ENCODE measurements at places on chromosomes 3 and 15.

- no peak for DNase-seq
Observed at GRCh38 chr15:55507567-55507966, 467 bp downstream of the DNAAF4 start.

DNA sequence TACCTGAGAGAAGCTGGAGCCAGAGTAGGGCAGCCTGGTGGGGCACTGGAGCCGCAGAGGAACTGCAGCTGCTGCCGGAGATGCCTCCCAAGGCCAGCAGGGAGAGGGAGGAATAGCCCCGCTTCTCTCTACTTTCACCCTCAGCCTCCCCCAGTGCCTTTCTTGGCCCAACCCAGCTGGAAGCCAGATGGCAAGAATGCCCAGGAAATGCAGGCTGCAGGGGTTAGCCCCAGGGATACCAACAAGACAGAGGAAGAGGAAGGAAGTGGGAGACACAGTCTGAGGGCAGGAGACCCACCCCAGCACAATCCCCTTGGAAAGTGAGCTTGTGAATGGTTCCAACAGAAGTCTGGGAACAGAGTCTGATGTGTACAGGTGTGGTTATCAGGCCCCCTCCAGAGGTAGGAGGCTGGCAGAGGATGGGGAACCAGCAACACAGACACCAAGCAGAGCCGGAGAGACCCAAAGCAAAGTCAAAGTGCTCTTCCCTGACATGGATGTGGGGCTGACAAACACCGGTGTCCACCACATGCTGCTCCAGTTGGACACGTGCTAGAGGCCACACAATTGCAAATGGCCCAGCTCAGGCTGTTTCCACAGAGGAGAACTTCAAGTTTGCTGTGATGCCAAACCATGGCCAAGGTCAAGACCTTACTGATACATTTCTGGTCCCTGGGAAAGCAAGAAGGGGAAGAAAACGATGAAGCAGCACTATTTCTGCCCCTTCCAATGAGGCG, 418.8 kb upstream of the PROK2 start:
- no peak for DNase-seq

- DNase-seq, result no peak
Observed at GRCh38 chr3:102887431-102887830, 452.6 kb downstream of the ZPLD1 start.

GRCh38 chr3:30341851-30342250, 264.6 kb upstream of the TGFBR2 start:
- no peak for DNase-seq

- no peak for DNase-seq
Observed at GRCh38 chr3:126266291-126266840, 86.0 kb upstream of the ALDH1L1 start.

- no peak for DNase-seq
Observed at GRCh38 chr3:158451405-158452055, 119.5 kb upstream of the MLF1 start.

DNA sequence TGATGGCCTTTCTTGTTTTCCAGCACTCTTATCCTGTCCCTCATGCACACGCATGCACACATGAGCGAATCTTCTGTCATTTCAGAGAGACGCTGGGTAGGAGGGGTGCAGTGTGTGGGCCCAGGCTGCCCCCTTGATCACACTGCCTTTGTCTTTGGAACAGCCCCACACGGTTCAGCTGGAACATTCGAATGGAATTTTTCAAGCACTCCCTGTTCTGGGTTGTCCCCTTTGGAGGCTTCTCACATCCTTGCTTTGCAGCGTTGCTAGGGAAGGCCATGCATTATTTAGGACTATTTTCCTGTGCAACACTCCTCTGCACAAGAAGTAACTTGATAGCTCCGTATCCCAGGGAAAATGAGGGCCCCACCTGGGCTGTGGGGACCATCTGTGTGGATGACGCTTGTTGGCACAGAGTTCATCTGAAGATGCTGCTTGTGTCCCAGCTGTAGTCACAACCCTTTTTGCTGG, 78.4 kb downstream of the SPSB4 start:
- DNase-seq, result no peak

DNA sequence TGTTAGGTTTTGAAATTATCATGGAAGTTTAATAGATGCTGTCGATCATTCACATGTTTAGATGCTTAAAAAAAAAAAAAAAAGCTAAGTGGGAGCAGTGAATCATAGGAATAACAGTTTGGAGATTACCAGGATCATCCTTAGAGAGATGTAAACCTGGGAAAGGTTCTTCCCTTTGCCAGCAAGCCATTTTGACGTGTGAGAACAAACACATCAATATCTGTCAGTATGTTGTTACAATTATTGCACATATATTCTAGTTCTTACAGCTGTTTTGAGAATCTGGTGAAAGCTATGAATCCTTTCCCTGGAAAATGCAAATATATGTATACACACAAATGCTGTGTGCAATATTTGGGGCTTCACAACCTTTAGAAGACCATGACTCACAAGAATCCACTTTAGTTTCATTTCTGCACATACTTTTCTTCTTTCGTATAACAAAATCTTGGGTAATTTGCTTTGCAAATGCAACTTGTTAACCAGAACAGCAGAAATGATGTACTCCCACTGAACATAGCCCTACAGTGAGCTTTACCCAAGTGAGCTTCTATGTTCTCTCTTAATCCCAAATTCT, 12.0 kb downstream of the NFKBIZ start:
- DNase-seq, result peak; percentile 73

DNA sequence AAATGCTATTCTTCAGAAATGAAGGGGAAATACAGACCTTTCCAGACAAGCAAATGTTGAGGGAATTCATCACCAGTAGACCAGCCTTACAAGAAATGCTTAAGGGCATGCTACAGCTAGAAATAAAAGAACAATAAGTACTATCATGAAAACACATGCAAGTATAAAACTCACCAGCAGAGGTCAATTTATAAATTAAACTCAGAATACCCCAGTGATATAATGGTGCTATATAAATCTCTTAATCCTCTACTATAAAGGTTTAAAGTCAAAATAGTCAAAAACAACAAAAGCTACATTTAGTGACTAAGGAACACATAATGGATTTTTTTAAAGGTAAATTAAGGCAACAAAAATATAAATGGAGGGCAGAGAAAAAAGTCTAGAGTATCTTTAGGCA, 142.5 kb downstream of the CPNE4 start:
- DNase-seq, result no peak

DNA sequence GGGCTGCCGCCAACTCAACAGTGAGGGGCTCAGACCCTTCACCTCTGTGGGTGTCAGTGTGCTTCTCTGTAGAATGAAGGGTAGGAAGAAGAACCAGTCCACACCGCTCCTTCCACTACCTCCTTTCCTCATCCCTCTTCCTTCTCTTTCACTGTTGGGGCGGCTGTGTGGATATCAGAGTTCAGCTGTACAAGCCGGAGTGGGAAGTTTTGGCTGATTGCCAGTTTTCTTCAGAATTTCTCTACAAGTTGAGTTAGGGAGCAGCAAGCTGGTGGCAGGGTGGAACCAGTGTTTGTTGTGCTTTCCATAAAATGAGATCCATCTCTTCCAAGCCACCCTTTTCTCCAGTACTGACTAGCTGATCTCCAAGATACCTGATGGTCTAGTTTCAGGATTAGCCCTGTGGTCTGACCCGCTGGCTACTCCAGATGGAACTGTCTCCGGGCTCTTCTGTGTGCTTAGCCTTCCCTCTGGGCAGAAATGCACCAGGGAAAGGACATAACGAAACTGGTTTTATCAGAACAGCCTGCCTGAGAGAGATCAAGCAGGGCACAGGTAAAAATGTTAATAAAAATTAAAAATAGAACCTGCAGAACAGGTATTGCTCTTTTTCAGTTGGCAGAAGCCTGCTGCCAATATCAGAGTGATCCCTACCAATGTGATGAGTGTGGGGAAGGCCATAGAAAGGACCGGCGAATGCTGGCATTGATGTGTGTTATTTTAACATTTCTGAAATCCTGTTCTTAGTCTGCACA, 169.9 kb upstream of the TSC22D2 start:
- no peak for DNase-seq

DNA sequence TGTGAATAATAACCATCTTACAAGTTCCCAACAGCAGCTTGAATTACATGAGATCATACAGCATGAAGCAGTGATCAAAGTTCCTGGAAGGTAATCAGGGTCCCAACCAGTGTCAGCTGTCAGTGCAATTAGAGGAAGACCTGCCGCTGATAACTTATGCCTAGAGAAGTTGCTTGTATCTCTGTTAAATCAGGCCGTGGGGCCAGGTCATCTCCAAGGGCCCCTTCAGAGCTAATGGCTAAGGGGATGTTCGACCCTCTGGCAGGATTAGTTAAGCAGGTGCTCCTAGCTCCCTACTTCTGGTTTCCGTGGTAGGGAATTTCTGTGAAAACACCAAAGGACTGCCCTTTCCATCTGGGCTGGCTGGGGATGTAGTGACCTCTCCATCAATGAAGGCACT, 251.0 kb downstream of the FAM43A start:
- DNase-seq, result no peak

DNA sequence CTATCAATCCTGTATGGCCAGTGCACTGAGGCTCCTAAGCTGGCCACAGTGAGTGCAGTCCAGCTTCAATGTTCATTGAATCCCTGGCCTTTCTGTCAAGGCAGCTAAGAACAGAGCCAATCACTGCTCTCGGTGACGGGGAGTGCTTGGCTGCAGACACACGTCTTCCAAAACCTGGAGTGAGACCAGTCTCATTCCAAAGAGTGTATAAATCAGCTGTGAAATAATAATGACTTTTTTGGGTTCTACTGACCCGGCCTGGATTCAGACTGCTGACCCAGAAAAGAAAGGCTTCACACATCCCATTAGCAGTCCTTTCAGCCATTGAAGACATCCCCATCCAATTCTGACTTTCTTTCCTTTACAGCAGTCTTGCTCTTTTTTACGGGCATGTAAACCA, 665.5 kb downstream of the GBE1 start:
- no peak for DNase-seq

DNA sequence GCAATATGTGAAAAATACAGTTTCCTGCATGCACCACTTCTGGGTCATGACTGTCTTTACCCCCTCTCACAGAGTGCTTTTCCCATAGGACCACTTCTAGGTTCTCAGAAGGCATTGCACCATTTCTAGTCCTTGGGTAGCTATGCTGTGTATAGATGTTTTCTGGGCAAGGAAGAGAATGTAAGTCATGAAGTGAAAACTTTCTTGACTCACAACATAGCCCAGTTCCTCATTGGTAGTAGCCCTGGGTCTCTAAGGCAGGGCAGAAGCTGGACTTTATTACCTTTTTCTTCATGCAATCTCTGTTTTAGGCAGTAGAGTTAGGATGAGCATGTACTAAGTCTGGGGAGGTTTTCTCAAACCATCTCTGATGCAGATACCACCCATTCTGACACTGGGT, 203.1 kb downstream of the EPHB1 start:
- DNase-seq, result no peak

DNA sequence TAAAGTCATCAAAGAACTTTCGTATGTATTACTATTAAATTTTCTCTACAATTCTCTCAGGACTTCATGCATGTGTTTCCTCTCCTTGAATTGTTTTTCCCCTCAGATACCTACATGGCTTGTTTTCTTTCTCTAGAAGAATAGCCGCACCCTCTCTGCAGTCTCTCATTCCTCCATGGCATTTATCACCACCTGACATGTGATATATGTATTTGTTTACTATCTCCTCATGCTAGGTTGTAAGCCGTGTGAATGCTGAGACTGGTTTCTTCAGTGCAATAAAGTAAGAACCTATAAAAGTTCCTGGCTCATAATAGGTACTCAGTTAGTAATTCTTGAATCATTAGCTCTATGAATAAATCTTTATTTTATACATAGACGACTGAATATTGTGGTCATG, 149.2 kb downstream of the CNTN4 start:
- DNase-seq, result no peak

DNA sequence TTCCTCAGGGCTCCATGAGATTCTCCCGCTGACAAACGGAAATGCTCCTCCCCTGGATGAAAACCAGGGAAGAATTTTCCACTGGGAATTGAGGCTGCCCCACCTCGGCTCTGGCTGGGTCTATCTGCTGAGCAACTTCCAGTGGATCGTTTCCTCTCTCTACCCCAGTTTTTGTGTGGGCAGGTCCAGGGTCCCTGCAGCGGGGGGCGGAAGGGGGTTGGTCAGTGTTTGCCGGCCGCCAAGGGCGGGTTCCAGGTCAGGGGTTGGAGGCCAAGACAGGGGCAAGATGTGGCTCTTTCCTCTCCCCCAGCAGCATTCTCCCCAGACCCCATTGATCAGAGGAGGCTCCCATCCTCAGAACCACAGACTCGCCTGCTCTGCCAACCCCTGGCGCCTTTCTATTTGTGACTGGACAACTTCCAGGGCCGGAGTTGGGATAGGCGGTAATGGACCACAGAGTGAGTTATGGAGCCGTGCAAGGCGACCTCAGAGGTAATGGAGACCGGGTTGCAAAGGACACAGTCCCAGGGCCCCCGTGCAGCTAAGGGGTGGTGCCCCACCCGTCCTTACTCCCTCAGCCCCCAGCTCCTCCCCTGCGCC, 92.2 kb downstream of the WNT7A start:
- no peak for DNase-seq

- DNase-seq, result no peak
Observed at GRCh38 chr3:57752307-57752706, 3.8 kb upstream of the SLMAP start.

- DNase-seq, result no peak
Observed at GRCh38 chr15:47673232-47673761, 44.0 kb upstream of the SEMA6D start.

DNA sequence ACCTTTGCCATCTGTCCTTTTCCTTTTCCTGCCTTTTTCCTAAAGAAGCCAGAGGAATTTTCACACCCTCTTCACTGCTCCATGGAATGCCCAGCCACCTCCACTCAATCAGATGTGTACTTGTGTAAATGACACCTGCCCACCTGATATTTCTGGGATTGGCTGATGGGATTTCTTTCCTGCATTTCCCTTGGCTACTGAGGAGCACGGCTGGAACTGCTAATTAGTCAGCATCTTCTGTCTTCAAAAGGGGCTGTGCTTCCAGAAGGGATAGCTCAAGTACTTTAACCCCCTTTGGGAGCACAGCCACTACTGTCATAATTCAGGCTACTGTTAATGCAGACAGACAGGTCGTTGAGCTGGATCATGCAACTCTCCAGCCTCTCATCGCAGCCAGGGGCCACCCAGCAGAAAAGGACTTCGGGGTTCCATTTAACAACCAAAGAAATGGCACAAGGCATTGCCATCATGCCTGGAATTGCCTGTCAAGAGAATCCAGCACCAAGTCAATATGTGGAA, 38.6 kb downstream of the MGLL start:
- DNase-seq, result no peak

GRCh38 chr3:175818811-175819464, 959.8 kb downstream of the NAALADL2 start:
- no peak for DNase-seq

DNA sequence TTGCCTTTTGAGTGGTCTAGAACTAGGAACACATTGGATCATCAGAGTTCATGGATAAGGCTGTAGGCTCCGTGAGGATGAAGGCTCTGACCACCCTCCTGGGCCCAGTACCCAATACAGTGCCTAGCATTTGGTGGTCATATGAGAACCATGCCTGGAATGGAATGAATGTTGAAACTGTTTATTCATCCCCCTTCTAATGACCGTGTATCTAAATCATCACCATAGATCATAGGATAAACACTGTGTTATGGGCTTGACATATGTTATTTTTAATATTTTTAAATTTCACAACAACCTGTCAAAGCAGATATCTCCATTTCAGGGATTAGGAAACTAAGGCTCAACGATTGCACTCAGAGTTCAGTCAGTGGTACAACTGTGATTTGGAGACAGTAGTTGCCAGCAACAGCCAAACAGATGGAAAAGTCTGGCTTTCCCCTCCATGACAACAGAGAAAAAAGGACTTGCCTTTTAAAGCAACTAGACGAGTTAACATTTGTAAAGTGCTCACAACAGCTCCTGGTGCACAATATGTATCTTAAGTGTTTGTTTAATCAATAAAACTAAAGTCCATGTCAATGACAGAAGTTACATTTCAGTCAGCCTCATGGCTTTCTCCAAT, 89.6 kb downstream of the TMEM266 start:
- DNase-seq, result no peak

GRCh38 chr3:13233487-13234485, 160.6 kb upstream of the IQSEC1 start:
- peak; percentile 2 for DNase-seq
